ENCODE measurements at places on chromosomes 5 and 9. TPM values are rescaled to one million over a fixed set of nuclear protein-coding genes. Genes with fewer than 3 reads are reported as not detected.

CEL gene
- 0.84 TPM for total RNA-seq

GRCh38 chr9:129667850-129668249, 2.4 kb downstream of the PRRX2 start:
- DNase-seq, result no peak

PLPP7 gene
- 31.0 TPM for total RNA-seq

FOXD4 gene
- total RNA-seq, result 0.20 TPM

DNA sequence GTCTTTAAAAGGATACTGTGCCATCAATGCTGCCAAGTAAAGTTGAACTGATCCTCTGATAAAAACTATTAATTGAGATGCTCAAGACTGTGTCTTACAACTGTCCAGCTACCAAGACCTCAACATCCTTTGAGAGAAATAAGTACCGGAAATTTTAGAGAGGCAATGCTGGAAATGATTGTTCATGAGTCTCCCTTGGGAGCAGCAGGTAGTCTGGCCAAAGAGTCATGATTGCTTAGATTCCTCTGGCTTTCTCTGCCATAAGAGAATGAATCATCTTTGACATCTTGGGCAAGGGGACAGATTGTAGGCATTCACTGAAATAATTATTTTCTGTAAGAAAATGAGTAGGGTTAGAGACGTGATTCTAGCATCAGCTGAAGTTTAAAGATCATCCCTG, 466.6 kb upstream of the DAB2 start:
- DNase-seq, result no peak

GRCh38 chr5:134458234-134459009, 46.7 kb upstream of the CDKN2AIPNL start:
- DNase-seq, result peak; percentile 78

GRCh38 chr9:28770827-28771226, 1197.5 kb upstream of the C9orf72 start:
- no peak for DNase-seq

DNA sequence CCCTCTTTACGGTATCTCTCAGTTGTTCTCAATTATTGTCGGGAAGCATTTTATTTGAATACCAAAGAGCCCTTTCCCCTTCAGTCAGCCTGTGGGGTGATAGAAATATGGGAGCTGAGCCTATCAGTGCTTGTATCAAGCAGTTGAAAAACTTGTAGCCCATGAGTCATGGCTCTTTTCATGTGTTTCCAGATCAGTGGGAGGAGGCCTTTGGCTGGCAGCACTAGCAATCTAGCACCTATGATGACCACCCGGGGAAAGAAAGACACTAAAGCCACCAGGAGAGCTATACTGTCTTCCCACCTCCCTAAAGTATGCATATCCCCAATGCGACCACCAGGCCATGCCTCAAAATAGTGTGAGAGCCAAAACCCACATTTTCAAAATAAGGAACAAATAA, 696.9 kb upstream of the C9orf72 start:
- no peak for DNase-seq

DNA sequence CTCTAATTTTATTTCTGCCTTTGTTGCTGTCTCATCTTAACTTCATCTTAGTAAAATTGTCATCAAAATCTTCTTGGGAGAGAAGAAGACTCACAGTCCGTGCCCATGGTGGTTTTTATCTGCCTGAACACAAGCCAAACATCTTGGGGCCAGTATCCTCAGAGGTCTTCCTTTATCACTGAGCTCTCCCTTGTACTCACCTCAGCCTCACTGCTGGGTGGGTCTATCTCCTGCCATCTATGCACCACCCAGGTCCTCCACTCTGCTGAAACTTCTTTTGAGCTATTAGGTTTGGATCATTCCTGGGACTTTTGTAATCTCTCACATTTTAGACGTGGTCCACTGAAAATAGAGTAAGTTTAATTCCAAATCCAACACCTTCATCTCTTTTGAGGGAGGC, 116.3 kb upstream of the EPB41L4A start:
- no peak for DNase-seq

DNA sequence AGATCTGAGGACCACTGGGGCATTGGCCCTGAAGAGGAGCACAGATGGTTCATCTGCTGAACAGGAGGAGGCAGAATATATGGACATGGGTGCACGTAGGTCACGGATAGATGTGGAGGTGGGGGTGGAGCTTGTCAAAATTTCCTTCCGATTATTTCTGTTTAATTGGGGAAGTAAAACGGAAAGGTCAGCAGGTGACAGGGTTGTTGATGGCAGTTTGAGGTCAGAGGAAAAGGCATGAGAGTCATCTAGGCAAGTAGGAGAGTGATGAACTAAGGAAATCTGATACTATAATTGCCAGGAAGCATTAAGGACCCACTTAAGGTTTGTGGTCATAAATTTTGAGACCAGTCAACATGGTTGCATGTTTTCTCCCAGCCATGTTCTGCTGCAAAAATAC, 8.4 kb upstream of the FAM81B start:
- DNase-seq, result no peak

- DNase-seq, result no peak
Measured at GRCh38 chr9:93897075-93897970, 57.8 kb downstream of the BARX1 start.

FGD3 gene
- total RNA-seq, result 1.2 TPM

PROB1 gene
- total RNA-seq, result 86.7 TPM

DNA sequence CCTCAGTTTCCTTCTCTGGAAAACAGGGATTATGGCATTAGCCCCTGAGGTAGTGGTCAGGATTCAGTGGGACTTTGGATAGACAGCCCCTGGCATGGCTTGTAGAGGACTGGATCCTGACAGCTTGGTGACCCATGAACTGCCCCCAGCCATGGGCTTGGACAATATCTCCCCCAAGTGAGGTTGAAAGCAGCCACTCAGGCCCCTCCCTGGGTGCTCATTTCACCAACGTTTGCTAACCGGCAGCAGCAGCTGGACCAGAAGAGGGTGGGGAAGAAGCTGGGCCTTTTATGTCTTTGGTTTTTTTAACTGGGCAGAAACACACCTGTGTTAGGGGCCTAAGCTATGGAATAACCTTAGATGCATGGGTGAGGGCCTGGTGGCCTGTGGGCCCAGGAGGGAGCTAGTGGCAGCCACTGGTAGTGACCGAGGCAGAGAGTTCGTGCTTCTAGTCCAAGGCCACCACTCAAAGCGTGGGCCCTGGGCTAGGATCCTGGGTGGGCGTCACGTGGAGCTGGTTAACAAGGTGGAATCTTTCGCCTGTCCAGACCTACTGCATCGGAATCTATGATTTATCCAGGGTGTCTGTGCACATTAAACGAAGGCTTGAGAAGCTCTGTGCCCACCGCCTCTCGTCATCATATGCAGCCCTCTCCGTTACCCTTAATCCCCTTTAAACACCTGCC, 1.9 kb downstream of the SLC2A8 start:
- no peak for DNase-seq

GRCh38 chr5:142686210-142686734, 382 bp upstream of the FGF1 start:
- DNase-seq, result no peak

ANKRD18B gene
- total RNA-seq, result 0.25 TPM

DNA sequence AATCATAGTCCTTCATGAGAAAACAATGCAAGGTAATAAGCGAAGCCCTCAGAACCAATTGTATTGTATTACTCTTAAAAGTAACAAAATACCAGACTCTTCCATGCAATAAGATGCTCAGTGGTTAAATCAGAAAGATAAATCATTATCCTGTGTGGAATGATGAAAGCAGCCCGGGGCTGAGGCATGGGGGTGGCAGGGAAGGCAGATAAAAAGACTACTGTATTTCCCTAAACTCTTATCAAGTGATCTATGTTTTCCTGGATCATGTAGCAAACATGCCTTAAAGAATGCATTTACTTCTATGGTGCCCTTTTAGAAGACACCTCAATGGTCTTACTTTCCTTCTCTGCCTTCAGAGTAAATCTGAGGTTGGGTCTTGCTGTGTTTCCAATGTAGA, 105.6 kb upstream of the DAPK1 start:
- DNase-seq, result no peak

SMIM15 gene
- total RNA-seq, result 10.6 TPM

DNA sequence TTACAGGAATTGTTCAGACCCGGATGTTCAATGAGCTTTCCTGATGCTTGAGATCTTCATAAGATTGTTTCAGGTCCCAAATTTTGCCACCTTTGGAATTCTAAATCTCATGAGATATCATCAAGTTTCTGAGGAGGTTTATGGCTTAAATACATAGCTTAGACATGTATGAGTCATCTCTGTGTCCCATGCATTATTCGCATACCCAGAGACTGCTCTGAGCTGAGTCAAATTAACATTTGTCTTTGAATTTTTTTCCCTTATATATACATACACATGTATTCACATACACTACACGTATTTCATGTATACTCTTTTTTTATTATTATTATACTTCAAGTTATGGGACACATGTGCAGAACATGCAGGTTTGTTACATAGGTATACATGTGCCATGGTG, 744.6 kb downstream of the BRINP1 start:
- DNase-seq, result no peak

- DNase-seq, result no peak
Measured at GRCh38 chr9:7783635-7784063, 15.9 kb downstream of the DMAC1 start.

- no peak for DNase-seq
Measured at GRCh38 chr9:28272127-28272526, 698.8 kb upstream of the C9orf72 start.

- no peak for DNase-seq
Measured at GRCh38 chr5:53037141-53037859, 48.1 kb downstream of the ITGA2 start.

DNA sequence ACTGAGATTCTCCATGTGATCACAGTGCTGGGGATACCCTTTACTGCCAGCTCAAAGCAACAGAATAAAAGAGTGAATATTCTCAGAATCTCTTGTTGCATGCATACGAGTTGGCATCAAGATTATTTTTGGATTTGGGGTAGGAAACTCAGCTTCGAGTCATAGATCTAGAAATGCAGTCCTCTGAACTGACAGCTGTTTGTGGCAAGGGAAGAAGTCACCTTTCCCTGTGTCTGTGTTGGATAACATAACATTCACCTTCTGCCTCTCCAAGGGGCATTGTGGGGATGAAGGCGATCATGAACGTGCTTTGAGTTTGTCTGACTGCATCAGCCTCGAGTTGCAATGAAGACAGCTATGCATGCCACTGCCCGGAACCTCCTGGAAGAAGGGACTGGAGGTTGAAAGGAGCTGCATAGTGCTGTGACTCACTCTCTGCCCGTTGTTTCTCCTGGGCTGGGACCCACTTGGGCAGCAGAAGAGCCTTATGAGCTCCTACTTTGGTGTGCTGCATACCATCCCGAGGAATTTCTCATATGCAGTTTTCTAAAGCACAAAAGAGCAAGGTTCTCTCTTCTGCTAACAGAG, 231.7 kb downstream of the ARHGAP26 start:
- no peak for DNase-seq

DNA sequence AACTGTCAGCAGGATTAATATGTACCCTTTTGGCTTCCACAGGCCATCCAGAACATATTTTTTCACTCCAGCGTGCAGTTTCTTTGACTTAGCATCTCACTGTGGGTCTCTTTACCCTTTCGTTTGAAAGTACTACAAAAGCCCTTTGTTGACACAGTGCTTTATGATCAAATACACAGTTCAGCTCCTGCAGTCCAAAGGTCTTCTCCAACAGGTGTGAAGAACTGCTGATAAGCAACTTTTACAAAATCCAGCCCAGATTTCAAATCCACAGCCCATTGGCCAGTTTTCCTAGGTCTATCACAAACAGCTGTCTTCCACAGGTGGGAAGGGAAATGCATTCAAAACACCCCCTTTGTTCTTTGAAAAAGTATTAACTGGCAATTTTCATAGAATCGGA, 54.8 kb downstream of the MYO10 start:
- no peak for DNase-seq

DNA sequence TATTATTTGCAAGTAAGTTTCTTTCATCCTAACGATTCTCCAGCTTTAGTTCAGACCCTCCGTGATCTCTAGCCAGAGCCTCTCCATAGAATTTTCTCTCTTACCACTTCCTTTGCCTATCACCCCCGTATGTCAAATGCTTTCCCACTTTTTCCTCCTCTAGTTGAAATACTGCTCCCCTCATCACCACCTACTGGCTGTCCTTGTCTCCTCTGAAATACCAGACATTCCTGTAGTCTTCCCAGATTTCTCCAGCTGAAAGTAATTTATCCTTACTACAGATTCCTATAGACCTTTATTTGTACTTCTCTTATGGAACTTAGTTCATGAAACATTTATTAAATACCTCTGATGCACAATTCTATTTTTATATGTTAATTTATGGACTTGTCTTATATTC, 36.0 kb upstream of the GLIPR2 start:
- no peak for DNase-seq

F2RL2 gene
- not detected for total RNA-seq

FOXD4L3 gene
- not detected for total RNA-seq

Measured in psoas muscle (tissue), 8 donors.